ENCODE measurements at places on chromosomes 5 and 9. TPM values are rescaled to one million over a fixed set of nuclear protein-coding genes. Genes with fewer than 3 reads are reported as not detected.

- H3K36me3 ChIP-seq, result peaks cover 12% of the 10 kb centered on the region
- H3K4me1 ChIP-seq, result no peaks in the 10 kb centered on the region
- H3K27ac ChIP-seq, result no peak overlapping the region
- H3K4me3 ChIP-seq, result no peak overlapping the region
Measured at GRCh38 chr5:122835681-122836080, 9.7 kb upstream of the SNX24 start.

GRCh38 chr5:125401724-125402622 lies 655.5 kb upstream of the ZNF608 start:
- H3K4me3 ChIP-seq, result no peak overlapping the region
- H3K27ac ChIP-seq, result no peak overlapping the region
- DNase-seq, result no peak
- no peaks in the 10 kb centered on the region for H3K4me1 ChIP-seq
- no peaks in the 10 kb centered on the region for H3K36me3 ChIP-seq

- H3K4me3 ChIP-seq, result peak overlapping the region; percentile 98
- no peaks in the 10 kb centered on the region for H3K36me3 ChIP-seq
- H3K4me1 ChIP-seq, result peaks cover 35% of the 10 kb centered on the region
- DNase-seq, result peak; percentile 14
Measured at GRCh38 chr9:113151696-113152630, 1.2 kb downstream of the SLC31A2 start.

DNA sequence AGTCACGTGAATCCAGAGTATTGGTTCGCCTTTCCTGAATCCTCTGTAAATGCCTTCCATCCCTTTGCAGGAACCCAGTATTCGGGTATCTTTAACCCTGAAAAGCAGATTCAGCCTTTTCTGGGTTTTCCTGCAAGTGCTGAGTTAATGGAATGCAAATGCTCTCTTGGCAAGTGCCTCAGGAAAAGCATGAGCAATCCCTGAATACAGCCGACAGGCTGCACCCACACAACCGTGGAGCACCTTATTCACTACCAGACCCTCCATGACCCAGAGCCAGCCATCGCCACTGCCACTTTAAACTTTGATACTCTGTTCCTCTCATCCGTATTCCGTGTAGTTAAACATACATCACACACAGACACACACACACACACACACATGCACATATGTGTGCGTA lies 54.4 kb downstream of the ZNF622 start:
- no peaks in the 10 kb centered on the region for H3K36me3 ChIP-seq
- no peaks in the 10 kb centered on the region for H3K27me3 ChIP-seq
- H3K4me3 ChIP-seq, result no peak overlapping the region

GRCh38 chr5:125042261-125042890 lies 295.9 kb upstream of the ZNF608 start:
- H3K27me3 ChIP-seq, result no peaks in the 10 kb centered on the region
- H3K36me3 ChIP-seq, result no peaks in the 10 kb centered on the region
- DNase-seq, result no peak
- no peak overlapping the region for H3K4me3 ChIP-seq
- H3K4me1 ChIP-seq, result no peaks in the 10 kb centered on the region

- H3K27ac ChIP-seq, result peak overlapping the region; percentile 75
- H3K36me3 ChIP-seq, result no peaks in the 10 kb centered on the region
- H3K4me3 ChIP-seq, result no peak overlapping the region
- H3K27me3 ChIP-seq, result no peaks in the 10 kb centered on the region
Measured at GRCh38 chr5:38809388-38810359, 36.1 kb upstream of the OSMR start.

- no peaks in the 10 kb centered on the region for H3K36me3 ChIP-seq
- no peak overlapping the region for H3K27ac ChIP-seq
- H3K4me3 ChIP-seq, result no peak overlapping the region
- no peak for DNase-seq
- no peaks in the 10 kb centered on the region for H3K27me3 ChIP-seq
Measured at GRCh38 chr9:20200991-20201431, 412.2 kb upstream of the SLC24A2 start.

- no peaks in the 10 kb centered on the region for H3K36me3 ChIP-seq
- H3K4me1 ChIP-seq, result peaks cover 16% of the 10 kb centered on the region
- DNase-seq, result no peak
- no peak overlapping the region for H3K4me3 ChIP-seq
- H3K27ac ChIP-seq, result no peak overlapping the region
Measured at GRCh38 chr5:72558046-72558336, 50.8 kb upstream of the ZNF366 start.

- no peaks in the 10 kb centered on the region for H3K36me3 ChIP-seq
- H3K27me3 ChIP-seq, result no peaks in the 10 kb centered on the region
- H3K27ac ChIP-seq, result no peak overlapping the region
- no peak for DNase-seq
- no peaks in the 10 kb centered on the region for H3K4me1 ChIP-seq
Measured at GRCh38 chr5:135557076-135557838, 21.5 kb upstream of the NEUROG1 start.

DNA sequence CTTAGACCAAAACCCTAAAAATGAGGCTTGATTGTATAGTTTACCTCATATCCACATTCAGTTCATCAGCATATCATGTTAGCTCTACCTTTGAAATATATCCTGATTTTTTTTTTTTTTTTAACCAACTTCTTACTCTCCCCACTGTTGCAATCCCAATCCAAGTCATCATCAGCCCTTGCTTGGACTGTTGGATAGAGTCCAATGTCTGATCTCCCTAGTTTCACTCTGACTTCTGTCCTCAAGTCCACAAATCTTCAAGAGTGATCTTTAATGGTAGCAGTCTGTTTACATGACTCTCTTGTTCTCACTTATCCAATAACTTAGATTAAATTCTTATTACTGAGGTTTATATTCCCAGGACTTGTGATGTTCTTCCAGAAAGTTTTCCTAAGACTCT lies 30.8 kb downstream of the NAA35 start:
- no peaks in the 10 kb centered on the region for H3K4me1 ChIP-seq
- DNase-seq, result no peak
- no peaks in the 10 kb centered on the region for H3K36me3 ChIP-seq

- no peak overlapping the region for H3K27ac ChIP-seq
- H3K27me3 ChIP-seq, result no peaks in the 10 kb centered on the region
- H3K4me1 ChIP-seq, result no peaks in the 10 kb centered on the region
- no peaks in the 10 kb centered on the region for H3K36me3 ChIP-seq
Measured at GRCh38 chr5:18720002-18720401, 1085.7 kb downstream of the TAF11L14 start.

- H3K27ac ChIP-seq, result peak overlapping the region; percentile 40
- no peaks in the 10 kb centered on the region for H3K36me3 ChIP-seq
- peaks cover 10% of the 10 kb centered on the region for H3K4me1 ChIP-seq
- no peak overlapping the region for H3K4me3 ChIP-seq
Measured at GRCh38 chr5:67206461-67206860, 9.9 kb upstream of the CD180 start.

GRCh38 chr5:173500213-173500560 lies 116.3 kb downstream of the BOD1 start:
- H3K4me3 ChIP-seq, result no peak overlapping the region
- no peak overlapping the region for H3K27ac ChIP-seq
- no peak for DNase-seq
- H3K4me1 ChIP-seq, result no peaks in the 10 kb centered on the region
- H3K36me3 ChIP-seq, result no peaks in the 10 kb centered on the region

The CD14 gene
- 54.6 TPM for total RNA-seq

The PCDHGA3 gene
- 8.5 TPM for total RNA-seq

GRCh38 chr5:172830876-172831662 lies 3.0 kb upstream of the ERGIC1 start:
- no peak overlapping the region for H3K4me3 ChIP-seq
- no peak for DNase-seq
- H3K36me3 ChIP-seq, result no peaks in the 10 kb centered on the region

The MELK gene
- total RNA-seq, result 1.2 TPM

DNA sequence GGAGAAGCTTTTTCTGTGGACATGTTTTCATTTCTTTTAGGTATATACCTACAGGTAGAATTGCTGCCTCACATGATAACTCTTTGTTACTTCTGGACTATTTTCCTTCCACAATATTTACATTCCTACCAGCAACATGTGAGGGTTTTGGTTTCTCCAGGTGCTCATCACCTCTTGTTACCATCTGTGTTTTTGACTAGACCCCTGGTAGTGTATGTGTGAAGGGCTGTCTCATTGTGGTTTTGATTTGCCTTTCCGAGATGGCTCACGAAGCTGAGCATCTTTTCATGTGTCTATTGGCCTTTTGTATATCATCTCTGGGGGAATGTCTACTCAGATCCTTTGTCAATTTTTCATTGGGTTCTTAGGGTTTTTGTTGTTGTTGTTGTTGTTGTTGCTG lies 17.2 kb upstream of the RANBP17 start:
- DNase-seq, result no peak
- no peaks in the 10 kb centered on the region for H3K36me3 ChIP-seq
- H3K4me3 ChIP-seq, result no peak overlapping the region
- H3K4me1 ChIP-seq, result no peaks in the 10 kb centered on the region
- H3K27ac ChIP-seq, result no peak overlapping the region

The PCDHB16 gene
- total RNA-seq, result 16.4 TPM

All from tibial nerve (tissue), 4 donors.